Ovary (tissue), 10 donors: ENCODE measurements at places on chromosomes 7 and 10.
A peak's percentile ranks its signal among the peaks of the same experiment; 100 is the strongest.

- DNase-seq, result no peak
Measured at GRCh38 chr10:120459185-120459584, 2.2 kb downstream of the PLPP4 start.

DNA sequence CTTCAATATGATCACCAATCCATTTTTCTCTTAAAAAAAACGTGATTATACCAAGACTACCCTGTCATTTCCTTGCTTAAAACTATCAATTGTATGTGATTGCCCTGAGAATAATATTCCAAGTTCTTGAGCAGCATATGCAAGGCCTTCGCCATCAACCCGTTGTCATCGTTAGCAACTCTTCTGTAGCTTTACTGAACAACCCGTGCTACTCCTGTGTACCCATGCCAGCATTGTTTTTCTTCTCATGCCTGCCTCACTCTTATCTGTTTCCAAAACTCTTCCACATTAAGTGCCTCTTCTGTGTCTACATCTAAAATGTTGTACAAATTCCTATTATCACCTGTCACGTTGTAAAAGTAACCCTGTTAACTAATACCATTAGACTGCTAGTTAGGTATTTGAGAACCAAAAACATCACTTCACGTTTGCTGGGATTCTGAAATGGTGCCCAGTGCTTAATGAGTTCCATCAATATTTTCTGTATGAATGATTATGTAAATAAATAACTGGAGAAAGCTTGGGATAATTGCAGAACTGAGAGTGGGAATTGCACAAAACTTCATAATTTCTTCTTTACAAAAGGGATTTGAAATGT is 10.5 kb downstream of the CAV2 start:
- no peak for DNase-seq

DNA sequence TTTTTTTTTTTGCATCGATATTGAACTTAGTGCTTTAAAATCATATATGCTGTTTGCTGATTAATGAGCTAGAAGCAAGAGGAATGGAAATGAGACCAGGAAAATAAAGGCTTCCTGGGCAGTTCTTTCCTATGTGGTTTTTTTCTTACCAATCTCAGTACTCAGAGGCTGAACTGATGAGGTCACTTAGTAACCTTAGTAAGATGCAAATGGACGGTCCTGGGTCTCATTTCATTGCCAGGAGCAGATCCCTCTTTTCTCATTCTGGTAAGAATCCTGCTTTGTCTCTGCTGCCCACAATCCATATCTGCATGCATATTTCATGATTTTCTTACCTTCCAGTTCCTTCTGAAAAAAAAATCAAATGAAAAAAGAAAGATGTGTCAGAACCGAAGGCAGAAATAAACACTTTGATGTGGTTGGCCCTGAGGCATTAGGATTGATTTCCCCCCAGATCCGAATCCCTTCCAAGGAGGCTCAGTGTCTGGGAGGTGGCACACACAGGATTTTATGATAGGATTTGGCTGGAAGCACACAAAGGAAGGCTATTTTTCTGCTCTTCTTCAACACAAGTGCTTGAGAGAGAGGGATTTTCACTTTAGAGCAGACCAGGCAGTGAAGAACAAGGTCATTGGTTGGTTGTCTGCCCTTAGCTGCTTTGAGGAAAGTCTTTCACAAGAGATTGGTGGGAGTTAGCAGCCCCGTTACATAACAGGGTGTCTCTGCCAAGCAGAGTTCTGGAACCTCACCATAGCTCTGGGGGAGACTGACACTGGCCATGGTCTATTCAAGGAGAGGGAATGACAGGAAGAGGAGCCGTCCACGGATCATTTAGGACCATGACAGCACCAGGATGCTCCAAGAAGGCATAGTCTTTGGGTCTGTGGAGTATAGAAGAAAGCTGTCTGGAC is 150.0 kb downstream of the CAMK1D start:
- DNase-seq, result peak; percentile 52

- DNase-seq, result no peak
Measured at GRCh38 chr10:9957351-9957750, 1060.3 kb upstream of the CELF2 start.

DNA sequence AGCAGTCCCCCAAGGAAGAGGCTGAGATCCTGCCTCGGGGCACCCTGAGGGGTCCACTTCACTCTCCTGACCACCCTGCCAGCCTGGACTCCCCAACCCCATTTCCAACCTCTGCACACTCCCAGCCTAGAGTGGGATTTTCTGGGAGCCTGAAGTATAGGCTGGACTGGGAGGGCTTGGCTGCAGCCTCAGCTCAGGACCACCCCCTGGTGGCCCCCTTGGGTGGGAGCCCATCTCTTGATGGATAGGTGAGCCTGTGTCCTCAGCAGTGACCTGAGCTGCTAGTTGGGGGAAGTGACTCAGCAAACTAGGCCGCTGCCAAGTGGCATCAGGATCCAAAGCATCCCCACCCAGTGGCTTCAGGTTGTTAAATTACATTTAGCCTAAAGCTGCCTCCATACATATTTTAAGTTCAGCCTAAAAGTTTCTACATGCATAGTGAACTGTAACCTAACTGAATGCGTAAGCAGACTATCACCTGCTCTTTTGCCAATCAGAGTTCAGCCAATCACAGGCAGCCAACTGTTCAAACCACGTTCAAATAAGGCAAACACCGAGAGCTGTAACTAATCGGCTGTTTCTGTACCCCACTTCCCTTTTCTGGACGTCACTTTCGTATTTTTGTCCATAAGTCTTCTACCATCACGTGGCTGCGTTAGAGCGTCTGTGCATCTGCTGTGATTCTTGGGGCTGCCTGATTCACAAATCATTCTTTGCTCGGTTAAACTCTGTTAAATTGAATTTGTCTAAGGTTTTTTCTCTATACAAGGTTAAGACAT is 144.0 kb downstream of the PLPP4 start:
- DNase-seq, result no peak

- DNase-seq, result no peak
Measured at GRCh38 chr7:32916006-32916405, 24.4 kb upstream of the KBTBD2 start.

DNA sequence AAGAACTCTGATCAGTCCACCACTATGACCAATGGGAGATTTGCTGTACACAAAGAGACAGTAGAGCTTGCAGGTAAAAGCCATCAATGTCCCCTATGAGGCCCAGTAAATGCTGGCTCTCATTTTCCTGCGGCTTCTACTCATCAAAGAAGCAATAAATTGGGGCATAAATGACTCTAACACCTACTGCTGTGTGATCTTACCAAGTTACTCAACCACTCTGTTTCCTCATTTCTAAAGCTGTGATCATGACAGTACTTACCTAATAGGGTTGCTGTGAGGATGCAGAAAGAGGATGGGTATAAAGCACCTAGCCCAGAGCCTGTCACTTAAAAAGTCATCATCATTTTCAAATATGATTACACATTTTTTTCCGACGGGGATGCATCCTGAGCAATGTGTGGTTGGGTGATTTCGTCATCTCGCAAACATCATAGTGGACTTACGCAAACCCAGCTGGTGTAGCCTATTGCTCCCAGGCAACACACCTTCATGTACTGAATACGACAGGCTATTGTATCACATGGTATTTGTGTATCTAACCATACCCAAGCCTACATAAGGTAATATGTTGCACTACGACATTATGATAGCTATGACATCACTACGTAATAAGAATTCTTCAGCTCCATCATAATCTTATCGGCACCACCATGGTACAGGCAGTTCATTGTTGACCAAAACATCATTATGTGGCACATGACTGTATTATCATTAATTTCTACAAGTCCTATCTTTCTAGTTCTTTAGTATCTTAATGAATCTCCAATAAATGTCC is 7.1 kb upstream of the MGMT start:
- DNase-seq, result no peak

DNA sequence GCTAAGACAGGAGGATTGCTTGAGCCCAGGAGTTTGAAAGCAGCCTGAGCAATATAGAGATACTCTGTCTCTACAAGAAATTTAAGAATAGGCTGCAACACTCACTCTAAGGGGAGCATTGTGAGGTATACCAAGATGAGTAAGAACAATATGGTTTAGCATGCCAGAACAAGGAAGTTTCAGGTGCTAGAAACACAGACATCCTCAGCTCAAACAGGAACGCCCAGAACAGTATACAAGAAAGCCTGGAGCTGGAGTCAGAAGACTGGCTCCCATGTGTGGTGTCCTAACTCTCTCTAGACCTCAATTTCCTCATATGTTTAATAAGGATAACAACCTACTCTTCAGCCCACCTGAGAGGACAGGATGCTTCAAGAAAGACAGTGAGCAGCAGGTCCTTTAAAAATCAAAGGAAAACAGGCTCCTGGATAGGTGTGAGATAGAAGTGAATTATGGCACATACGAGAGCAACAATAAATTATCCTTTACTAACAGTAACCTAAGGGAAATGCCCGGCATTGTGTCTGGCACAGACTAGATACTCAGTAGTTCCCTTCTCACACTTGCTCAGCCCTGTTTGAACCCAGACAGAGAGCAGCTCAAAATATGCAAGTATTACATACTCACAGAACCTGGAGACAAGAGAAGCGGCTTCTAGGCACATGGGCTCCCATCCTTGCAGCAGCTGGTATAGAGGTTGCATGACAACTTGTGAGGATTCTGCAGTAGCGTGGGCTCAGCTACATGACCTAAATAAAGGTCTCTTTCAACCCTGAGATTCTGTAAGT is 45.4 kb downstream of the KAT6B start:
- no peak for DNase-seq

DNA sequence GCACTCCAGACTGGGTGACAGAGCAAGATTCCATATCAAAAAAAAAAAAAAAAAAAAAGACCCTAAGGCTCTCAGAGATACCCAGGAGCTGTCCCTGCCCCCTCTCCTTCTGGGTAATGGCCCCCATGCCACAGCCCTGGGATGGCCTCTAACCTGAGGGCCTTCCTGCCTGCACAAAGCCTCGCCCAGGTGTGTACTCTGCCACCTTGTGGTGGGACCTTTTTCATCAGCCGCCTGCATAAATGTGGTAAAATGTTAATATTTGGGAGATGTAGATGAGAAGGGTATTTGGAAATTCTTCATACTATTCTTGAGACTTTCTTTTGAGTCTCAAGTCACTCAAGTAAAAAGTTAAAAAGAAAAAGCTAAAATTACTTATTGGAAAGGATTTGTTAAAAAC is 46.3 kb upstream of the RNF216 start:
- DNase-seq, result no peak

GRCh38 chr7:84412161-84412969 is 217.8 kb upstream of the SEMA3A start:
- DNase-seq, result no peak

GRCh38 chr10:126405239-126405775 is 17.0 kb upstream of the ADAM12 start:
- no peak for DNase-seq

GRCh38 chr7:70569335-70569819 is 562.6 kb upstream of the GALNT17 start:
- no peak for DNase-seq

DNA sequence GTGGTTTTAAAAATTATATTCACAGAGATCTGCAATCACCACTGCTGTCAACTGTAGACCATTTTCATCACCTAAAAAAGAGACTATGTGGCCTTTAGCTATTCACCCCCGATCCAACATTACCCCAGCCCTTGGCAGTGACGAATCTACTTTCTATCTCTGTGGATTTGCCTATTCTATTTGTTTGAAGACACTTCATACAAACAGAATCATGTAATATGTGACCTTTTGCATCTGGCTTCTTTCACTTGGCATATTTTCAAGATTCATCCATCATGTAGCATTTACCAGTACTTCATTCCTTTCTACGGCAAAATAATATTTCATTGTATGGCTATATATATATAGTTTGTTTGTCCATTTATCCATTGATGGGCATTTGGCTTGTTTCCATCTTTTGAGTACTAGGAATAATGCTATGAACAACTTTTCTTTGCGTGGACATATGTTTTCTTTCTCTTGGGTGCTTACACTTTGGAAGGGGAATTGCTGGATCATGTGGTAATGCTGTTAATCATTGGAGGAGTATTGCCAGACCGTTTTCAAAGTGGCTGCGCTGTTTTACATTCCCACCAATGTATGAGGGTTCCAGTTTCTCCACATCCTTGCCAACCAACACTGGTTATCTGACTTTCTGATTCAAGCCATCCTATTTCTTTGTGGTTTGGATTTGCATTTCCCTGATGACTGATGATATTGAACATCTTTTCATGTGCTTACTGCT is 22.3 kb downstream of the ADAMTS14 start:
- DNase-seq, result no peak

- no peak for DNase-seq
Measured at GRCh38 chr10:90919683-90920574, 958 bp downstream of the ANKRD1 start.

- DNase-seq, result no peak
Measured at GRCh38 chr7:47946581-47947354, 1.5 kb downstream of the PKD1L1 start.

DNA sequence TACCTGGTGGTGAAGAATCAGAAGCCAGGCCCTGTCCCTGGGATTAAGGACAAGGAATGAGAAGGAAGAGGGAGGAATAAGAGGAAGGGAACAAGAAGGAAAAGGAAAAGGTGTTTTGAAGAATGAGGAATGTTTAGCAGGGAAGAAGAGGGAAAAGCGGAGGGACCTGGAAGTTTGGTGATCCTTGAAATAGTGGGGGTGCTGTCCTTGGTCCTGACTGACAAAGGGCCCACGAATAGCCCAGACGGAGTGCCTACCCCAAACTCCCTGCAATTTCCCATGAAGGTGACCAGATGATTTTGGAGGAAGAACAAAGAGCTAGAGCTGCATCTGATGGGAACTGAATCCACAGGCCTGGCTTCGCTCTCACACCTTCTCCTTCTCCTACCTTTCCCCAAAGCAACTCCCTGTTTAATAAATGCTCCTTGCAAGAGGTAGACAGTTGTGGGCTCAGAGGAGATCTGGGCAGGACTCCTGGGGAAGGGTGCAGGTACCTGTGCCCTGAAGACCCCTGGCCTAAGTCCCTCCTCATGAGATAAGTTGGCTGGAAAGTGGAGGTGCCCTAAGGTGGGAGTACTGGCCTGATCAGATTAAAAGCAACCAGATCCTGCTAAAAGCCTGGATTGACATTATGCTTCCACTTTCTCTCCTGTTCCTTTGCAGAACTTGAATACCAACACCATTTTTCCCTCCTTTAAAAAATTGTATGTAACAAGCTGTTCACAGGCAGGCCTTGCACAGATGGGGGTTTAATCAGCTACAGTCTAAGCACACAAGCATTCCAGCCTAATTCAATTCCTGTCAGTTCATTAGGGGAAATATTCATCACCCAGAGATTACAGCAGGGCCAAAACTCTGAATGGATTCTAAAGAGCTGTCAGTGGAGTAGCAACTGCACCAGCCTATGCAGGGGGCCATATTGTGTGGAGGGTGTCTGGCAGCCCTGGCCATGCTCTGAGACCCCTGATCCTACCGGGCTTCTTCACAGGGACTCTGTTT is 19.4 kb downstream of the KAZALD1 start:
- DNase-seq, result no peak

DNA sequence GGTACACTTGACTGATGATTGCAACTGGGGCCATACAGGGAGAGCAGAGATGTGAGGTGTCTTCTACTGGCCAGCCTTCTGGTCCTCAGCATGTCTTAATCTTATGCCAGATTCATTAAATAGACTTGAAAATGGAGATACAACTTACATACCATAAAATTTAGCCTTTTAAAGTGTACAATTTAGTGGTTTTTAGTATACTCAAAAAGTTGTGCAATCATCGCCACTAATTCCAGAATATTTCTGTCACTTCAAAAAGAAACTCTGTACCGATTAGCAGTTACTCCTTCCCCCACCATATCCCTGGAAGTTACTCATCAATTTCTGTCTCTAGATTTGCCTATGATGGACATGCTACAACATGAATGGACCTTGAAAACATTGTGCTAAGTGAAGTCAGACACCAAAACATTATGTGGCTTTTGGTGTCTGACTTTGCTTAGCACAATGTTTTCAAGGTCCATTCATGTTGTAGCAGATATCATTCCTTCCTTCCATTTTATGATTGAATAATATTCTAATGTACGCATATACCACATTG is 53.0 kb downstream of the SH2D4B start:
- no peak for DNase-seq

- DNase-seq, result no peak
Measured at GRCh38 chr7:83347945-83348444, 185.3 kb upstream of the PCLO start.
